ENCODE measurements at places on chromosomes 2 and 18.
A peak's percentile ranks its signal among the peaks of the same experiment; 100 is the strongest.

DNA sequence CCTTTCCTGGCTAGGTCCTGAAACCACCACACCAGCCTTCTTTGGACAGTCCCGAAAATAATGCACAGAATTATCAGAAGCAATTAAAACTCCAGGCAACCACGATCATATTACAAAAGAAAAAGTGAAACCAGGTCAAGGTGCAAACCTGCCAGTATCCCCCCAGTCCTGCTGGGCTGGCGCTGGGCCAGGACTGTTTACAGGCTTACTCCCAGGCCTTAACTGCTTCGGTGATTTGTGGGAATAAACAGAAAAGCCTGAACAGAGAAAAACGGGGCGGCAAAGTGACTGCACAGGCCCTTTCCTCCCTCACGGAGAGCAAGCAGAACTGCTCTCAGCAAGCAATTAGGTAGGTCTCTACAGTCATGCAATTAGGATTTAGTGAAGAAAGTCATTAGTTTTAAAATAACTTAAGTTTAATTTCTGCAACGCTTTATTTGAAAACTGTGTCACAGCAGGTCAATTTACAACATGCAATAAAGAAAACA lies 1.3 kb downstream of the HDAC4 start:
- DNase-seq: peak; percentile 45

- DNase-seq: no peak
These were observed 285.4 kb upstream of the HS6ST1 start for GRCh38 chr2:128604045-128604444.

DNA sequence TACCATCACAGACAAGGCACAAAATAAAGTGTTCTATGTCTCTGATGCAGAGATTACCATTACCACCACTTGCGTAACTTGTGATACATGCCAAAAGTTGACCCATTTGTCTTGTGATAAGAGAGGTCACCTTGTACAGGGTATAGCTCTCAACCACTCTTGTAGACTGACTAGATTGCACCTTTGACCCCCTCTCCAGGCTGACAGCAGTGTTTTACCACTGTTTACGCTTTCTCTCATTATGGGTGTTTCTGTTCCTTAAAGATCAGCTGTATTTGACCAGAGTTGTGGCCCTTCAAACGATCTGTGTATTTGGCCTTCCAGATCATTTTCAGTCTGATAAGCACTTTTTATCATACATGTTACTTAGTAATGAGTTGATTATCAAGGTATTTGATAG lies 215.7 kb upstream of the HNMT start:
- DNase-seq: no peak

DNA sequence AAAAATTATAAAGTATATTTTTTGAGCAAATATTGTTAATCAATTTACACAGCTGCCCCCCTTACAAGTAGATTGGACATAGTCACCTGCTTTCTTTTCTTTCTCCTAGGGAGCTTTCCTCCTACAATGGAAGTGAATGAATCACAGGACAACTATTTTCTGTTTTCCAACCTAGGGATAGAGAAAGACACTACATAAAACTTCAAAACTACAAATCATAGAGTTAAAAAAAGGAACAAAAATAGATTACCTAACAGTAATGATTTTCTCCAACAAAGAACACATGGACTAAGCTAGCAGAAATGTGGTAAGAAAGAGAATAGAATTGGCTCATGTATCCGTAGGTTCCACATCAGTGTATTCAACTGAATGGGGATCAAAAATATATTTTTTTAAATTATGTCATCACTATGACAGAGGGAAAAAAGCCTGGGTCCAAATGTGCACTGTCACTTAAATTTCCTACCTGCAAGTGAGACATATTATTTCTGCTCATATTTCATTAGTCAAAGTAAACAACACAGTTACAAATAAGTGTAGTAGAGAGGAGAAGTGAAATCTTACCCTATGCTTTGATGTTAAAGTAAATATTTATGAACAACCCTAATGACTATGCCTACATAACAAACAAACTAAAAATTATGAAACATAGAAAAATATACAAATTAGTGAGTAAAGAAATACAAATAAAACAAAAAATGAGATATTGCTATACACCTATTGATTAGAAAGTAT lies 756.7 kb downstream of the SOCS6 start:
- no peak for DNase-seq

- DNase-seq: no peak
These were observed 34.1 kb downstream of the HRH4 start for GRCh38 chr18:24494586-24494985.

GRCh38 chr2:60794271-60794863 lies 38.3 kb downstream of the PAPOLG start:
- peak; percentile 43 for DNase-seq

- DNase-seq: no peak
These were observed 147.7 kb upstream of the PXDN start for GRCh38 chr2:1891971-1892486.

DNA sequence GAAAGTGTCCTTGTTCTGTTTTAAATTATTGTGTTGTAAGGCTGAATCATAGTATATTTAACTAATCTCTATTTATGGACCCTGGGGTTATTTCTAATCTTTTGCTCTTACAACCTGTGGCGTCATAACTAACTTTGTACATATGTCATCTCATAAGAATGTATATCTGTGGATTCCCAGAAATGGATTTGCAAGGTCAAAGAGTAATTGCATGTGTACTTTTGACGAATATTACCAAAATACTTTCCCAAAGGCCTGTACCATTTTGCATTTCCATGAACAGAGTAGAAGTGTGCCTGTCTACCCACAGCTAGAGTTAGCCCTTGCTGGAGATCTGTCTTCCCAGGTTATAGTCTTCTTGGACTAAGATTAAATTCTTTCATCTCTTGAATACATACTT lies 42.8 kb downstream of the SEMA4F start:
- no peak for DNase-seq

GRCh38 chr18:76476665-76477561 lies 18.1 kb downstream of the ZNF516 start:
- peak; percentile 61 for DNase-seq

DNA sequence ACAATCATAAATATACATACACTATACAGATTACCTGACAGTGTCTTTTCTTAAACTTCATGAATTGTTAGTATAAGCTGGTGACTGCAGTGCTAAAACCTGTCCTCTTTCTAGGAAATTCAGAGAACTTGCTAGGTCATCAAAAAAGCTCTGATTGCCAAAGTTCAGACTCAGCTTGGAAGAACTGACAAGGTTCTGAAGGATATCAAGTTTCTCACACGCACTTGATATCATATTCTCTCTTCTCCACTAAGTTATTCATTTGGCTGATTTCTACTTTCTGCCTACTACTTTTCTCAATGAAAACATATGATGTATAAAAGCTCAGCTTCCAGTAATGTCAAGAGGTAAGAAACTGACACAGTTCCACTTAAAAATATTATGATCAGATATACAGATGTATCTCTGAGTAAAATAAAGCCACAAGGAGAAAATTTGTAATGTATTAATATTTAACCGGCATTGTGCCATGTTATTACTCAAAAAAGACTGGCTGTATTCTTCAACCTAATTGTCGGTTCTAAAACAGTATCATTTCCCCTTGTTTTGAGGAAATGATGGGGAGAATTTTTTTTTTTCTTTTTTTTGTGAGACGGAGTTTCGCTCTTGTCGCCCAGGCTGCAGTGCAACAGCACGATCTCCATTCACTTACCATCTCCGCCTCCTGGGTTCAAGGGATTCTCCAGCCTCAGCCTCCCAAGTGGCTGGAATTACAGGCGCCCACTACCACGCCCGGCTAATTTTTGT lies 2.4 kb downstream of the OSBPL1A start:
- no peak for DNase-seq

DNA sequence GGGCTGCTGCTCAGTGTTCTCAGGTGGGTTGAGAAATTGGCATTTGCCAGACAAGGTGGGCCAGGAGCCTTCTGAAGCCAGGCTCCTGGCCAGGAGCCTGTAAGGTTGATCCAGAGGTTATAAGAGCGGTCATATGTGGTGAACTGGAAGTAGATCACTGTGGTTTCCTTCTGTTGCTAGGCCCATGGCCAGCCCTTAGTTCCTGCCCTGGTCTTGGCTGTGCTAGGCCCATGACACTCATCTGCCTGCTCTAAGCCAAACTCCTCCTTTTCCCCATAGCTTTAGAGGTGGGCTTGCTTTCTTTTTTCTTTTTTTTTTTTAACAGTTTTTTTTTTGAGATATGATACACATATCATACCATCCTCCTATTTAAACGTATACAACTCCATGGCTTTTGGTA lies 5.0 kb upstream of the MGAT5 start:
- no peak for DNase-seq

GRCh38 chr2:38224821-38225437 lies 149.0 kb upstream of the CYP1B1 start:
- DNase-seq: no peak

GRCh38 chr2:44549856-44550255 lies 188.1 kb downstream of the CAMKMT start:
- DNase-seq: no peak

- no peak for DNase-seq
These were observed 170.5 kb upstream of the NETO1 start for GRCh38 chr18:73038336-73038735.

DNA sequence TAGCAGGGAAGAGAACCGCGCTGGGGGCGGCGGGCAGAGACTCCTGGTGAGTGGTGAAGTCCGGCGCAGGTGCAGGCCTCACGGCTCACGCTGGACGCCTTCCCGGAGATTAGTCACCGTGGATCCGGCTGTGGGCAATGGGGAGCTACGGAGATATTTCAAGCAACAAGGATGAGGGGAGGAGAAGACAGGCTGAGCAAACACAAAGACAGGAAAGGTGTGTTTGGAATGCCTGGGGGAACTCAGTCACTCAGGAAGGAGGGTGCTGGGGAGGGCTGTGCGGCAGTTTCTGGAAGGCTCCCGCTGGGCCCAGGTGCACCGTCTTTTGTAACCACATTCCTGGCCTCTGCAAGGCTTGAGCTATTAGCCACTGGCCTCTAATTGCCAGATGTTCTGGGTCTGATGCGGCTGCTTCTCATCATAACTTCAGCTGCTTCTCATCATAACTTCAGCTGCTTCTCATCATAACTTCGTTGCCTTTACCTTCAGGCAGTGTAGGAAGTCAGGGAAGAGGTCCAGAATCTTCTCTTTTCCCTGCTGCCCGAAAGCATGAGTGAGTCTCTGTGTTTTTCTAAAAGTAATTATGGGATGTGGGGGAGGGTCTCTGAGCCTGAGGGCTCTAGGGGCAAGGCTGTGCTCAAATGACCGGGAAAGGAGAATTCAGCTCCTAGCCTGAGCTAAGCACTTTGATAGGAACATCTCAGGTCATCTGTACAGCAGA lies 118.9 kb downstream of the PXDN start:
- DNase-seq: peak; percentile 87

GRCh38 chr18:37438417-37439180 lies 127.0 kb downstream of the CELF4 start:
- DNase-seq: no peak

GRCh38 chr18:71405169-71405809 lies 1116.4 kb downstream of the SOCS6 start:
- no peak for DNase-seq

DNA sequence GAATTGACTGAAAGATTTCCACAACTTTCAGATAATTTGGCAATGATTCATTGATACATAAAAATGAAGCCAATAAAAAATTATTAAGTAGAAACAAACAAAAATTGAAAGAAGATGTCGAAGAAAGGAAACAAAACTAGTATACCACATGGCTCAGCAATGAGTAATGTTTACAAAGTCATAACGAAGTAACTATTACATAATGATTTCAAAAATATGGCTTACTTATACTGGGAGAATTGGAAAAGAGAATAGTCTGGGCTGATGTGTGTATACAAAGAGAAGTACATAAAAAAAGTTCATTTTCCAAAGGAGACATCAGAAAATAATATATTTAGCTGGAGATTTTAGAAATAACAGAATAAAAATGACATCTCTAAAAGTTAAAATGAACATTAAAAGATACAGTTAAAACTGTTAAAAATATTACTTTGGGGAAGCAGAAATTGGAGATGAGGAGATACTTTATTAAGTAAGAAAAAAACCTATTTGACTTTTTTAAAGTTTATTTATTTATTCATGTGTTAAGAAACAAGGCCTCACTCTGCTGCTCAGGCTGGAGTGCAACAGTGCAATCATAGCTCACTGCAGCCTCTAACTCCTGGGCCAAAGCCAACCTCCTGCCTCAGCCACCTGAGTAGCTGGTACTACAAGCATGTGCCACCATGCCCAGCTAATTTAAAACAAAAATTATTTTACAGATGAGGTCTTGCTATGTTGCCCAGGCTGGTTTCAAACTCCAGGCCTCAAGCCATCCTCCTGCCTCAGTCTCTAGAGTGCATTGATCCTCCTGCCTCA lies 409.7 kb upstream of the PIK3C3 start:
- DNase-seq: no peak

DNA sequence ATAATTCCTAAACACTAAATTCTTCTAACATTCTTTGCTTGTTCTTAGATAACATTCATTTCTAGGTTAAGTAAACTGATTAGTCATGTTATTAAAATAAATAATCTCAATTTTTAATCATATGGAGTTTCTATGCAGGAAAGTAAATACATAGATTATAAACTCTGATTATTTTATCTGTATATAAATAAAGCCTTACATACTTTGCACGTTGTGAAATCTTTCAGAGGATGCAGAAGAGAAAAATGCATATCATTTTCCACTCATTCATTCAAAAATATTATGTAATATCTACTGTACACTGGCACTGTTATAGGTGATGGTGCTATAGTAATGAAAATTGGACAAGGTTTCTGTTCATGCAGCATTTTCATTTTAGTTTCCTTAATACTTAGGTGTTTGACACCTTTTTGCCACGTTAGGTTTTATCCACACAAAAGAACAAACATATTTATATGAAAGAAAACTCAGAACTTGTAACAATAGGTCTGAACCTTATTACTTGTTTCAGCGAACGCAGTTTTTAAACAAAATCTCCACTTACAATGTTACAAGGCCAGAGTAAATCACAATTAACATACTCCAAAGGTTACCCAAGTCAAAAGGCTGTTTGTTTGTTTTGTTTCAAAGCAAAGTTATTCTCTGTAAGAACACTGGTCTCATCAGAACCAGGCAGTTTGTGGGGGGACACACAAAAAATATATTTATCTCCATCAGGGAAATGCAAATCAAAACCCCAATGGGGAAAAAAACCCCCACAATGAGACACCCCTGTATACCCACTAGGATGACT lies 27.4 kb downstream of the ADAM17 start:
- DNase-seq: no peak

- DNase-seq: no peak
These were observed 205.7 kb downstream of the DSEL start for GRCh38 chr18:67310826-67311225.

DNA sequence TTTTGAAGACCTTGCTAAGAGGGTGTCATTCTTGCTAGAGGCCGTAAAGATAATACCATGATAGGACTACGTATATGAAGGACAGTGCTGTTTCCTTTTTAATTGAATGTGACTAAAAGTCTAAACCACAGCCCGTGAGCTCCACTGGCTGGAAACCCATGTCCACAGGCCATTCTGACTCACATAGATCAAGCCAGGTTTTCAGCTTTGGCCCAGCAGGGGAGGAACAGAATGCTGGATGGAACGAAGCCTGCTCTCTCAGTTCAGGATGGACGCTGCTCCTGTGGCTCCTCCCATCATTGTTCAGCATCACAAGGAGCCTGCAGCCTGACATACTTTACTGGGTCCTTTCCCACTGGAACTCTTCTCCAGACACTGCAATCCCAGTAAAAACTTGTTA lies 47.6 kb downstream of the ALPK2 start:
- no peak for DNase-seq
